ENCODE measurements at places on chromosomes 7 and 10.

DNA sequence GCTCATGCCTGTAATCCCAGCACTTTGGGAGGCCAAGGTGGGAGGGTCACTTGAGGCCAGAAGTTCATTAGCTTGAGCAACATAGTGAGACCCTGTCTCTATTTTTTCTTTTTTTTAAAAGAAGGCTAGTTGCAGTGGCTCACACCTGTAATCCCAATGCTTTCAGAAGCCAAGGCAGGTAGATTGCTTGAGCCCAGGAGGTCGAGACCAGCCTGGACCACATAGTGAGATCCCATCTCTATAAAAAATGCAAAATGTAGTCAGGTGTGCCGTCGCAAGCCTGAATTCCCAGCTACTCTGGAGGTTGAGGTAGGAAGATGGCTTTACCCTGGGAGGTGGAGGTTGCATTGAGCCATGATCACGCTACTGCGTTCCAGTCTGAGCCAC, 7.5 kb downstream of the NYAP1 start:
- no peak for DNase-seq

GRCh38 chr7:158024881-158025280, 562.7 kb downstream of the PTPRN2 start:
- no peak for DNase-seq

DNA sequence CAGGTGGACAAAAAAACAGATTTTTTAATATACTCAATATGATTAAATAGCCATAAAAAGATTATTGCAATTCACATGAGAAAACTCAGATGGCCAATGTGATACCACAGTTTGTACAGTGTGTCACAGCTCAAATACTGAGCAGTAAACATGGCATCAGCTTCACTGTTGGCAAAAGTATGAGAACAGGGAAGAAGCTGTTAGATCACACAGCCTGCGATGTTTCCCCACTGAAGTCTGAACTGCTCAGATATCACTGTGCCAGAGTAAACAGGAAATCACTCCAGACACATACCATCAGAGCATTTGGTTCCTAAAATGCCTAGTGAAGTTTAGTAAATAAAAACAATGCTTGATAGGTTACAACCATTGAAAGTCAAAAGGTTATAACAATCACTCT, 347.8 kb downstream of the ETV1 start:
- no peak for DNase-seq

DNA sequence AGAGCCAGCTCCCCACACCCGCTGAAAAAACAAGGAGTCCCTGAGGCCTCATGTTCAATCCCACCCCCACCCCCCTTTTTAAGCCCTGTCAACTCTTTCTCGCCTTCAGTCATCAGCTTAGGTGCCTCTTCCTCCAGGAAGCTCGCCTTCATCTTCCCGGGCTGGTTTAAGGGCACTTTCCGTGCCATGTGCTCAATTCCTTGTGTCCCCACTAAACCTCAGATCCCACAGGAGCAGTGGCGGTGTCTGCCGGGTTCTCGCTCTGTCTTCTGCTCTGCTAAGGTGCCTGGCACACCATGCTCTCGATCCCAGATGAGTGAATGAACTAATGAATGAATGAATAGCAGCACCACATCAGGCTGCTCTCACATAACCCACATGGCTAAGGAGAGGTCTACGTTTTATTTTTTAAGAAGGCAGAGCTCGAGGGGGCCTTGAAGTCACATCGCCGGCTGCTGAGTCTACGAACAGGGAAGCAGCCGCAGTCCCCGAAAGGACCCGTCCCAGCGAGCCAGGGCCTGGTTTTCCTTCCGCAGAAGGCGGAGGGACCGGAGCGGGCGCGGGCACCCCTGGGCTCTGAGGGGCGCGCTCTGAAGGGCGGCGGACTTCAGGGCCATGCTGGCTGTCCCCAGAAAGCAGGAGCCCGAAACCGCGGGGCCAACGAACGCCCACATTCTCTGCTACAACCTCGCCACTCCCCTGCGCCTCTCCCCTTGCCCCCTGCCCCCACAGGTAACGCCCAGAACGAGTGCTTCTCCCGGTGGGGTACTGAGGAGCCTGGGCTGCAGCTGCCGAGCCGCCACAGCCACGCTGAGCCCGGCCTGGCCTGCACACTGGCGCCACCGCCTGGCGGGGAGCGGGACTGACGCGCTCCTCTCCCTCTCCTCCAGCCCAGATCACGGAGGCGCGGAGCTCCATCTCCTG, 73.4 kb upstream of the KCNMA1 start:
- DNase-seq, result peak; percentile 58

DNA sequence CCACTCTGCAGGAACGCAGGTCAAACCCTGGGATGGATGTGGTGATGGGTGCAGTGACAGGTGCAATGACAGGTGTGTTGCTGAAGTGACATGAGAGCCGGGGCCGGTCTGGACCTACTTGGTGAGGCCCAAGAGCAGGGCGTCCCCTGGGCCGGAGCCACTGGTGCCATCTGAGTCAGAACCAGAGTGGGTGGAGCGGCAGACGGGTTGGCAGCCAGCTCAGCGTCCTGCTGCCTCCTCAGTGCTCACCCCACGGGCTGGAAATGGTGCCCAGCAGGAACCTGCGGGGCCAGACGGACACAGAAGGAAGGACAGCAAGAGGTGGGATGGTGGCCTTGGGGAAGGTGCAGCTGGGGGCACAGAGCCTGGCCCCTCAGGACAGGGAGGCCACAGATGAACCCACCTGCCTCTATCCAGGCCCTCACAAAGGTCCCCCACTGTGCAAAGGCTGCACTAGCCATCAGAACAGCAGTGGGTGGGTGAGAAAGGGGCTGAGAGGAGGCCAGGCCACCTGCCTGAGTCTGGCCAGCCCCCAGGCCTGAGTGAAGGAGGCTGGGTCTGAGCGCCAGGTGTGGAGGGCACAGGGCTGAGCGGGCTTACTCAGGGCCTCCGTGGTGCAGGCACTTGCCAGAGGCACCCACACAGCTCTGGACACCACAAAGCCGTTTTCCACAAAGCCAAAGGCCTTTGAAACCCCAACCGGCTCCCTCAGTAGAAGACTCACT, 129.0 kb upstream of the PPP2R2D start:
- no peak for DNase-seq

DNA sequence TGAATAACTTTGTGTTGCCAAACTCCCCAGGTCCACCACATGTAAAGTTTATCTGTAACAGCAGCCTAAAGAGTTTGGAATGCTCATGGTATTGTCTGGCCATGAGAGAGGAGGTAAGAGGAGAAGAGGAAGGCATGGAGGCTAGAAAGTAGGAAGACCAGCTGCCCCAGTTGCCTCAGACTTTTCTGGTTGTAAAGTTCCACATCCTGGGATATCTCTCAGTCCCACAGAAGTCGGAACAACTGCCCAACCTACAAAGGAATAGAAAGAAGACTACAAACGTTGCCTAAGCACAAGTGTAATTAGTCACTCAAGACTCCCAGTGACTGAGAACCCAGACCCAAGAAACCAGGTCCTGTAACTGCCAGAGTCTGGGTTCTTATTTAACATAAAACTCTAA, 47.3 kb downstream of the CREB3L2 start:
- no peak for DNase-seq

DNA sequence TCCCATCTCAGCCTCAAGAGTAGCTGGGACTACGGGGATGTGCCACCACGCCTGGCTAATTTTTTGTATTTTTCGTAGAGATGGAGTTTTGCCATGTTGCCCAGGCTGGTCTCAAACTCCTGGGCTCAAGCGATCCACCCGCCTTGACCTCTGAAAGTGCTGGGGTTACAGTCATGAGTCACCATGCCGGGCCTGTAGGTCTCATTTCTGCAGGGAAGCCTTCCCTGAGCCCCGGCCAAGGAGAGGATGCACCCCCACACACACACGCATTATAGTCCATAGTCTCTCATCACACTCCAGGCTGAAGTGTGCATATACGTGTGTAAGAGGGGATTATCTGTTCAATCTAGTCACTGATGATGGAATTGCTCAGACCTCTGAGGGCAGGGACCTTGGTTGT, 29.3 kb downstream of the KCNMA1 start:
- no peak for DNase-seq

- no peak for DNase-seq
Measured at GRCh38 chr7:70017357-70017756, 419.1 kb downstream of the AUTS2 start.

DNA sequence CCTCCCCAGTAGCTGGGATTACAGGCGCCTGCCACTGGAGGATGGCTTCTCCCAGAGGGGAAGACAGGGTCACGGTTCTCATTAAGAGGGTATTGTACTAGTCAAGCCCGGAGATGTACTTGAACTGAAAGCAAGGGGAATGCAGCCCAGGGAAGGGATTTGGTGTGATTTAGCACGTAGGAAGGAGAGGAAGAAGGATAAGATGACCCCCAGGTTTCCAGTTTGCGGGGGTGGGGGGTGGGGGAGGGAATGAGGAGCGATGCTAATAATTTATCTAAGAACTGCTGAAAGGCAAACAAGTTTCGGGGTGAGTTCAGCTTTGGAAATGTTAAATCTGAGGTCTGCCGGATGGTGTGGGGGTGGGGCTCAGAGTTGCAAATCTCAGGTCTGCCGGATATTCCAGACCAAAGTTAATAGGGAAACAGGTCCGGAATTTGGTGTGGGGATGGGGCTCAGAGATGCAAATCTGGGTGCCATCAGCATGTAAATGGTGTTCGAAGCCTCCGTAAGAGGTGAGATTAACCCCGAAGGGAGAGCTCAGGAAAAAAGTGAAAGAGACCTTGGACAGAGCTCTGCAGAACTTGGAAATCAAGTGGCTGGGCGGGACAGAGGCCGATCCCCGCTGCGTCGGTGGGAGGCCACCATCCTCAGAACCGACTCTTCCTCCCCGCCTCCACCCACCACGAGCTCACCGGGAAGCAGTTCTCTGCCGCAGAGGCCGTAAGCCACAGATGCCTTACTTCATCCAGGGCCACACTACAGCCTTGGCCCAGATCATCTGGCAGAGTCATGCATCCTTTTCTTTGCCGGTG, 1.6 kb upstream of the SEPHS1 start:
- no peak for DNase-seq

GRCh38 chr10:62815381-62816075, 638 bp downstream of the EGR2 start:
- DNase-seq, result no peak

DNA sequence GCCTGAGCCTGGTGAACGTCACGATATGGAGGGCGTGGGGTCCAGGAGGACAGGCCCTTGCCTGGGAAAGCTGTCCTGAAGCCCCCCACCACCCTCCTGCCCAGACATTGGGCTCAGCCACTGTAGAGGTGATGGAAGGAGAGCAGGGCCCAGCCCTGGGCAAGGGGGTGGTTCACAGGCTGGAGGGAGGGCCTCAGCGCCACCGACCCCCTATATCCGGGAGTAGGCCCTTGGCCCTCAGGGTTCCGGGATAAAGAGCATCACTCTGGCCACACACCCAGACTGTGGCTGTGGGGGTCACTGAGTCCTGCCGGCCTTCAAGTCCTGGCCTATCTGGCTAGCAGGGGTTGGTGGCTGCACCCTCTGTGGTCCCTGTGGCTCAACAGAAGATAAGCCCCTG, 55.3 kb upstream of the GTF2IRD1 start:
- DNase-seq, result no peak

- DNase-seq, result no peak
Measured at GRCh38 chr10:122333037-122333436, 41.5 kb upstream of the PLEKHA1 start.

- DNase-seq, result no peak
Measured at GRCh38 chr7:49772916-49773217, 571 bp upstream of the VWC2 start.

GRCh38 chr10:377228-377627, 242.0 kb downstream of the ZMYND11 start:
- DNase-seq, result no peak

GRCh38 chr10:105706281-105707026, 1065.4 kb downstream of the SORCS3 start:
- DNase-seq, result no peak

GRCh38 chr10:84214046-84214572, 11.2 kb downstream of the LRIT2 start:
- no peak for DNase-seq

GRCh38 chr10:12730809-12731519, 270.5 kb downstream of the CCDC3 start:
- DNase-seq, result no peak

DNA sequence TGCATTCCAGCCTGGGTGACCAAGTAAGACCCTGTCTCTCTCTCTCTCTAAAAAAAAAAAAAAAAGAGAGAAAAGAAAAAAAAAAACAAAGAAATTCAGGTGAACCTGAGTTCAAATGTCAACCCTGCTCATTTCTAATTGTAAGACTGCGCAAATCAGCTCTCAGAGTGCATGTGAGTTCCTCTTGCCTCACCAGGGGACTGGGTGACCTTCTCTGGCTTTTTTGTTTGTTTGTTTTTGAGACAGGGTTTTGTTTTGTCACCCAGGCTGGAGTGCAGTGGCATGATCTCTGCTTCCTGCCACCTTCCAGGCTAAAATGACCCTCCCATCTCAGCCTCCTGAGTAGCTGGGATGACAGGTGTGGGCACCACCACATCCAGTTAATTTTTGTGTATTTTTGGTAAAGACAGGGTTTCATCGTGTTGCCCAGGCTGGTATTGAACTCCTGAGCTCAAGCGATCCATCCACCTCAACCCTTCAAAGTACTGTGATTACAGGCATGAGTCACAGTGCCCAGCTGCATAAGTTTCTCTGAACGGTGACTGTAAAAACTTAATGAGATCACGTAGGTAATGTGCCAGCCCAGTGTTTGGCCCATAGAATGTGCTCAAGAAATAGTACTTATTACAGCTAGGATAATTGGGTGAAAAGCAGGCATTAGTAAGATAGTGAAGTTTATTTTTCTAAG, 45.3 kb upstream of the BAMBI start:
- no peak for DNase-seq

DNA sequence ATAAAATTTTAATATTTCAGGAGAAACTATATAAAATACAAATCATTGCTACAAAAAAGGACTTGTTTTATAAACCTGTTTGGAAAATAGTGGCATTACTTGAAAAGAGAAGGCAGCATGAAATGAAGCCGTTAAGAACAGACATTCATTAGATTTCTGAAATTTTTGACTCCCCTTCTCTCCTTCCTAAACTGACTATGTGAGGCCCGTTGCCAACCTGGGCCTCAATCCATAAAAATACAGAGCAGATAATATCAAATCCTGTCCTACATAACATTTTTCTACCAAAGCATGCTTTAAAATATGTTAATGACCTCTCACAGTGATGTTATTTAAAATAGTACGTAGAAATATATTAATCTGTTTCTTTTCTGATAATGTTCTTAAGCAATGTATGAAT, 34.5 kb upstream of the ING3 start:
- DNase-seq, result no peak

DNA sequence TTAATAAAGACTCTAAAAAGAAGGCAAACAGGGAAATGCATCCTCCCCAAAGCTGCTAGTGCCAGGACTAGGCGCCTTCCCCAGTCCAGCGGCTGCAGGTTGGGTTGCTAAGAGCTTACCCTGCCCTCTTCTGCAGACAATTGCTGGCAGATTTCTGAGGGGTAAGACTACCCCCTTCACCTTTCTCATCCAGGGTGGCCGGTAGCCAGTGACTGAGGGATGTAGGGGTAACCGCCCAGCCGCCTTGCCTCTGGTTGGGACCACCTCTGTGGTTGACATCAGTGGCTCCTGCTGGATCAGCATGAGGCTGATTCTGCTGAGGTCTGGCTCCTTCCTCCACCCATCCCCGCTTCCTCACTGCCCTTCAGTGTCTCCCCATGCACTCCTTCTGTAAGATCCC, 71.2 kb downstream of the ADCYAP1R1 start:
- no peak for DNase-seq

Data from CD4-positive, alpha-beta T cell treated with Interleukin-1 beta for 1 hour (primary cell).